Amniotic stem cell (primary cell): ENCODE measurements at places on chromosomes 11 and 22.

GRCh38 chr22:37501610-37502341 lies 15.6 kb upstream of the MFNG start:
- no peak for DNase-seq

- DNase-seq: peak; percentile 45
Measured at GRCh38 chr11:112255067-112255720, 5.5 kb downstream of the PLET1 start.

- DNase-seq: no peak
Measured at GRCh38 chr11:62774407-62774806, 3.2 kb downstream of the TAF6L start.

DNA sequence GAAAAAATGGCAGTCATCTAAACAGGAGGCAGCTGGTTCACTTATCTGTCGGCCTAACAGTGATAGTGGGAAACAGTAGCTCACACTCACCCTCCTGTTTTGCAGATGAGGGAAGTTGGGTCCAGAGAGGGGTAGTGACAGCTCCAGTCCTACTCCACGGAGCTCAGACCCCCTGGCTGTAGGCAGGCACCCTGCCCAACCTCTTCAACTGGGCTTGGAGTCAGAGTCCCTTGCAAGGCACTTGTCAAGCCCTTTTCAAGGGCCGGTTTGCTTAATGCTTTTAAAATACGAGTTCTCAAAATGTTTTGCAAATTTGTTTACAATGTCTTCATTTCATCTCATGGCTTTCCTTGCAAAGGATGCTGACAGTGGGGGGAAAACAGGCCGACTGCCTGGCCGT lies 75.1 kb downstream of the BMAL1 start:
- no peak for DNase-seq

DNA sequence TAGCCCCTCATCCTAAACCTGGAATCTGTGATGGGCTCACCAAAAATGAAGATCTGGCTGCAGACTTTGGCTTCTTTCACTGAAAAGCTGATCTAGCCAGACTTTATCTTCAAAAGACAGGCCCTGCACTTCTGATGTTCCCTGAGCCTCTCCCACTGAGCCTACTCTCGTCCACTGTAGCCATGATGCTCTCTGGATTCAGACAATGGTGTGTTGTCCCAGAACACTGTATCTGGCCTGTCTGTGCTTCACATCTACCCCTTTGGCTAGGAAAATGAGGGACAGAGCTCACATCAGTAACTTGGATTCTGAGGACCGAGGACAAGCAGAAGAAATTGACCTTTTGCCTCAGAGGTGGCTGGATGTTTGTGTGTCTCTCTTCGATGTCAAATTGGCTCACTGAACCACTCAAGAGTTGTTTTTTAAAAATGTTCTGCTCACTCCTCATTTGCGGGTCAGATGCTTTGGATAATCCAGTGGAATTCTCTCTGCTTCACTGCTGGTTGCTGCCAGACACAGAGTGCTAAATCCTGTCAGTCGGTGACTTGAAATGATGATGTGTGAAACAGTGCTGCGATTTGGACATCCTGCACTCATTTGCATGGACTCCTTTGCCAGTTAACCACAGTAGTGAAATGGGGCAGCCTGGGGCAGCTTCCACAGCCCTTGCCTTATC lies 67.5 kb downstream of the ARFGAP2 start:
- DNase-seq: no peak

DNA sequence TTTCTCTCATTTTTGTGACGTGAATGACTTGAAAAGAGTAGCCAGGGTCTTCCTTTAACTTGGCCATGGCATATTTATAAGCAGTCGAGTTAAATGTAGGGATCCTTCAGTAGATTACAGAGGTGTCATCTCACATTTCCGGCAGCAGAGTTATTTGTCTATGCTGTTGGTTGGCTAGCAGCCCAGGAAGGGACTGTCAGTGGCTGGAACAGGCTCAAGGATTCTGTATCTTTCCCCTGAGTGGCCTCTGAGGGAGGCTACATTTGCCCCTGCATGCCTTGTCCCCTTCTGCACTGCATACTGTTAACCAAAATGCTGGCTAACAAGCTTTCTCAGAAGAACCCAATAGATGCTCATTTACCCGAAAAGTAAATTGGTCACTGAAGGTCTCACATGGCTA lies 187.6 kb downstream of the PGR start:
- DNase-seq: no peak

DNA sequence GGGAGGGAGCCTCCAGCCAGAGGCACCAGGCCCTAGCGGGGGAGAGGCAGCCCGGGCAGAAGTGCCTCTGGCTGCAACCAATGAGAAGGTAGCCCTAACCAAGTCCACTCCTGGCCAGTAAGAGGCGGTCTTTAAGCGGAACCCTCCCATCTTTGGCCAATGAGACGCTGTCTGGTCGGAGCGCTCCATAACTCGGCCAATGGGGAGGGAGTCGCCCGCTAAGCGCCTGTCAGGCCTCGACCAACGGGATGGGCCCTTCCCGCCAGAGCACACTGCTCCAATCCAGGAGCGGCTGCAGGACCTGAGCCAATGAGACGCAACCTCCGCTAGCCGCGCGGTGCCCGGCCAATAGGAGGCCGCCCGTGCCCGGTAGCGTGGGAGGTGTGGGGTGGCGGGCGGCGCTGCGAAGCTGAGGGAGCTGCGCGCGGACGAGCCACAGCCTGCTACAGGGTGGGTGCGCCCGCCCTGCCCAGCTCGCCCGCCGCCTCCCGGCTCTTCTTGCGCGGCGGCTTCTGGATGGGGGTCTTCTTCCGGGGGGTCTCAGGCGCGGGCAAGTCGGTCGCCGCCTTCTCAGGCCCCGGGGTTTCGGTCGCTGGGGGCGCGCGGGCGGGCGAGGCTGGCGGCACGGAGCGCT lies 12.6 kb downstream of the SCARF2 start:
- DNase-seq: no peak

- DNase-seq: no peak
Measured at GRCh38 chr11:134471716-134472455, 59.8 kb upstream of the B3GAT1 start.

DNA sequence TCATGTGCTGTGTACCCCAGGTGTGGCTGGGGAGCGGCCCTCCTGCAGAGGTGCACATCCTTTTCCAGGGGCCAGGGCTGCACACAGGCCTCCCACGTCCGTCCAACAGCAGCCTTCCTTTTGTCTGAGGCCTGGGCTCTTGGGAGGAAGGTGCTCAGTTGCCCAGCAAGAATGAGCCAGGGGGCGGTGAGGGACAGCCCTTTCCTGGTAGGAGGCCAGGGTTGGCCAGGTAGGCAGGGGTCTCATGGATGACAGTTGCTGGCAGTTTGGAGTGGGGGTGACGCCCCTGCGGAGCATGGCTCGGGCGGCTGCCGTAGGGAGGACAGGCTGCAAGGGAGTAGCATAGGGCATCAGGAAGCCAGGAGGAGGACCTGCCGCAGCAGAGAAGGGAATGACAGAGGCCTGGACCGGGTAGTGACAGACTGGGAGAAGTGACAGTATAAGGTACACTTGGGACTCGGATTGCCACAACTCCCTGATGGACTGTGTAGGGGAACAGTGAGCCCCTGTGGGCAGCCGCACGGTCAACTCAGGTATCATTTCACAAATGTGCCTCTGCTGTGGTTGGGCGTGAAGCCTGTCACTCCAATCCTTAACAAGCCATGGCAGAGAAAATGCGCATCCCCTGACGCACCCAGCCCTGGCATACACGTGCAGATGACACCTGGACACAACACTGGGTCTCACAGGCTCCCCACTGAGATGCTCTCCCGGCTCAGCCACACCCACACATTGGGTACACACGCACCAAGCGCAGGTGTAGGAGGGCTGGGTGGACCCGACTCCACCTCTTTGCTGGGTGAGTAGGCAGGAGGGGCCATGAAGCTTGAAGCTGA lies 79.7 kb downstream of the DGCR2 start:
- DNase-seq: no peak

GRCh38 chr22:48630433-48630754 lies 1197.3 kb downstream of the BRD1 start:
- no peak for DNase-seq

GRCh38 chr22:40463017-40463631 lies 92.7 kb downstream of the SGSM3 start:
- no peak for DNase-seq

DNA sequence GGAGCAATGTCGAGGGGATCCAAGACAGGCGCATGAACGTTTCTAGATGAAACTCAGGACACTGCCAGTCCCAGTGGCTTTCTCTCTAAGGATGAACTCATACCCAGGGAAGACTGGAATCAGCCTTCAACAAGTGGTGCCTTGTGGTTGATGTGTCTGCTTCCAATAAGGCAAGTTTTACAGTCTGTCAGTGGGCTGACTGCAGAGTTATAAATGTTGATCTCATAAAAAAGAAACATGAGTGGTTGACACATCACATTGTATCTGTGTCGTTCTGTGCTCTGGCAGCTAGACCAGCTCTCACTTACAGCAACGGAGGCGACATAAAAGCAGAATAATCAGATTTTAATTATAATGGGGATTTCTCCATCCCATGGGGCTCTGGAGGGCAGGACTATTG lies 96.7 kb downstream of the SNX19 start:
- DNase-seq: no peak

GRCh38 chr22:20102203-20102780 lies 13.6 kb upstream of the RANBP1 start:
- no peak for DNase-seq

DNA sequence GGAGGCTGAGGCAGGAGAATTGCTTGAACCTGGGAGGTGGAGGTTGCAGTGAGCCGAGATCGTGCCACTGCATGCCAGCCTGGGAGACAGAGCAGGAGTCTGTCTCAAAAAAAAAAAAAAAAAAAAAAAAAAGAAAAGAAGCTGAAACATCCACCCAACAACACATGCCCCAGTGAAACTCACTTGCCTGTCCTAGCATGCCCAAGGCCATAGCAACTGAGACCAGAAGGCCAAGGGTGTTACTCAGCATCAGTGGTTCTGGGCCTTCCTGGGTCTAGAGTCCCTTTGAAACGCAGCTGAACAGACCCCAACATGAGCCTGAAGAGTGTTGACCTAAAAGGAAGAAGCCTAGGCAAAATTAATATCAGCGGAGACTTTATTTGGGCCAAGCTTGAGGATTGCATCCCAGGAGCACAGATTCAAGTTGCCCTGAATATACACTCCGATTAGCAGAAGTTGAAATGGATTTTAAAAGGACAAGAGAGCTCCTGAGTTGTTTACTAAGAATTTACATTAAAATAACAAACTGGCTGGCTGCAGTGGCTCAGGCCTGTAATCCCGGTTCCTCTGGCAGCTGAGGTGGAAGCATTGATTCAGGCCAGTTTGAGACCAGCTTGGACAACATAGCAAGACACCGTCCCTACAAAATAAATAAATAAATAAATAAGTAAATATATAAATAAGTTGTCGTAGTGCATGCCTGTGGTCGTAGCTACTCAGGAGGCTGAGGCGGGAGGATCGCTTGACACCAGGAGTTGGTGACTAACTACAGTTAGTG lies 7.0 kb downstream of the PRDX5 start:
- no peak for DNase-seq

DNA sequence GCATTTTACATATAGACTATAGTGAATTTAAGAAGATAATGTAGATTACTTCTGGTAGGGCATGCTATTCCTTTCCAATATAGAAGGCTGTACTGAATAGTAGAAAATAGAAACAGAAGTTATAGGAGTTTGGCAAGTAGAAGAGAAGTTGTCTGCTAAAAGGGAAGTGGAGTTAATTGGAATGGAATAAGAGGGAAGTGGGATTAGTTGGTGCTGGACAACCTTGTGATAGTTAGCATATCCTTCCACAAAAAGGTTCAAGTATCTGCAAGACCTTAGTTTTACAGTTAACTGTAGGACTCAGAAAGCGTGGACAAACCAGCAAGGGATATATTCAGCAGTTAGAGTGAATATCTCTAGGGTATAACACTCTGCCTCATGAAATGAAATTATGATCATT lies 185.5 kb downstream of the SWAP70 start:
- DNase-seq: no peak

DNA sequence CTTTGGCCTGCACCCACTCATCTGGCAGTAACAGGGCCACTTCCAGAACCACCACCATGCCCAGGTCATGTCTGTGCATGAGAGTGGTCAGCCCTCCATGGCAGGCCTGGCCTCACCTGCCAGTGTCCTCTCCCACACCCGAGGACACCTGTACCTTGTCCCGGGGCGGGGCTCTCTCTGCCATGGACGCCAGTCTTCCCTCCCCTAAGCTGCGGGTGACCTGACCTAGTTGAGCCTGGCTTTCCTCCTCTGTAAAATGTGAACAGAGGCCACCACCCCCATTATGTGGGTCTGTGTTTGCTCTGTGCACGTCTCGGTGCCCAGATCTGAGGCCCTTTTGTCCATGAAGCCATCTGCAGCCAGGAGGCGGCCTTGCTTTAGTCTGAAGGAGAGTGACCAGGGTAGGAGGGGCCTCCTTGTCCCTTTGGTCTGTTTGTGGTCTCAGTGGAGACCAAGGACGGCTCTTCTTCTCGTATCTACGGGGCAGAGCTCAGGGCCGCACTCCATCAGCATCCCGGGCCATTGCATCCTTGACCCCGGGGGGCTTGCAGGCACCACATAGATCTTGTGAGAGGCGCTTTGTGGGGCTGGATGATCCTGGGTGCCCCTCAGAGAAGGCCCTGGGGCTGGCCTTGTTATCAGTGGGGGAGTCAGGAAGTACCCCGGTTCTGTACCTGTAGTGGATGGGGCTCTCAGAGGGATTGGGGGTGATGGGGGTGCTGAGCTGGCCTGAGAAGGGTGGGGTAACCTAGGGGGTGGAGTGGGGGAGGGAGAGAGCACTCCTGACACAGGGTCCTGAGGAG lies 121.6 kb downstream of the KCNQ1 start:
- DNase-seq: no peak

- DNase-seq: no peak
Measured at GRCh38 chr11:87300640-87301380, 263.1 kb downstream of the TMEM135 start.

DNA sequence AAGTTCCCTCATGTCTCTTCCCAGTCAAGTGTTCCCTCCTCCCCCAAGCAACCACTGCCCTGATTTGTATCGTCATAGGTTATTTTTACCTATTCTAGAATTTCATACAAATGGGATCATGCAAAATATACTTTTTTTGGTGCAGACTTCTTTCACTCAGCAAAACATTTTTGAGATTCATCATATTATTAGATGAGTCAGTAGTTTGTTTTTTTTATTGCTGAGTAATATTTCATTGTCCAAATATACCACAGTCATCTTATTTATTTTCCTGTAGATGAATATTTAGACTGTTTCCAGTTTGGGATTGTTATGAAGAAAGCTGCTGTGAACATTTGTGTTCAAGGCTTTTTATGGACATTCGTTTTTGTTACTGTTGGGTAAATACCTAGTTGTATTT lies 126.2 kb upstream of the SEZ6L start:
- no peak for DNase-seq

- DNase-seq: no peak
Measured at GRCh38 chr11:66221726-66222236, 46.7 kb upstream of the RAB1B start.

- DNase-seq: peak; percentile 89
Measured at GRCh38 chr11:62553080-62553838, 6.7 kb upstream of the AHNAK start.

DNA sequence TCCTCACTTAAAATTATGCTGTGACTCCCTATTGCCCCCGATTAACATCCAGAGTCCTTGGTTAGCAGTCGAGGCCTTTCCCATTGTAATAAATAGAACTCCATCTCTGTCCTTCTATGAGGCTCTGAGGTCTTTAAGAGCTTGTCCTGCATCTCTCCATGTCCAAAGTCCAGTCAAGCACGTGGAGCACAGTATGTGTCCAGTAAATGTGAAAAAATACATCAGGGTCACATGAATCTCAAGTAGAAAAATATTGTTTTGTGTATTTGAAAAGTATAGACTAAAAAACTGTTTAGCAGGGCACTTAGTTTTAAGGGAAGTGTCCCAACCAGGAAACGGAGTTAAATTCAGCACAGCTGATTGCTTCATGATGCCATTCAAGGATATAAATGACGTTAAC lies 298.8 kb upstream of the TENM4 start:
- no peak for DNase-seq

GRCh38 chr11:285021-285893 lies 3.7 kb upstream of the PGGHG start:
- no peak for DNase-seq
